M059J (cell line): ENCODE measurements at places on chromosomes 6 and 20. TPM values are rescaled to one million over a fixed set of nuclear protein-coding genes. Genes with fewer than 3 reads are reported as not detected.

Gene CRIP3
- not detected in 2 replicates for total RNA-seq

DNA sequence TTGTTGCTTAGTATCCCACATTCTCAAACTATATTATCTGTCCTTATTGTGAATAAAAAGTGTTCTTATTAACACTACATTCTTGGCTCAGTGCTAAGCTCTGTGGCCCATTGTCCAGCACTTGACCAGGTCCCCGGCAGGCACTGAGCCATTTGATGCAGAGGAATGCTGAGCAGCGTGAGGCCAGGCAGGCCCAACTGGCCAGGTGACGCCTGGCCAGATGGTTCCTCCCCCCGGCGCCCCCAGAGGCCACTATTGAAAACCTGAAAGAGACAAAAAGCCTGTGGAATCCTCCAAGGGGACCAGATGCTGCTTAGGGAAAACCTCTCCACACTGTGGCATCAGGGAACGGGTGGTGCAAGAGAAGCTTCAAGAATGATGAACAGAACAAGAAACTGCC, 597.5 kb upstream of the JAG1 start:
- DNase-seq = no peak

DNA sequence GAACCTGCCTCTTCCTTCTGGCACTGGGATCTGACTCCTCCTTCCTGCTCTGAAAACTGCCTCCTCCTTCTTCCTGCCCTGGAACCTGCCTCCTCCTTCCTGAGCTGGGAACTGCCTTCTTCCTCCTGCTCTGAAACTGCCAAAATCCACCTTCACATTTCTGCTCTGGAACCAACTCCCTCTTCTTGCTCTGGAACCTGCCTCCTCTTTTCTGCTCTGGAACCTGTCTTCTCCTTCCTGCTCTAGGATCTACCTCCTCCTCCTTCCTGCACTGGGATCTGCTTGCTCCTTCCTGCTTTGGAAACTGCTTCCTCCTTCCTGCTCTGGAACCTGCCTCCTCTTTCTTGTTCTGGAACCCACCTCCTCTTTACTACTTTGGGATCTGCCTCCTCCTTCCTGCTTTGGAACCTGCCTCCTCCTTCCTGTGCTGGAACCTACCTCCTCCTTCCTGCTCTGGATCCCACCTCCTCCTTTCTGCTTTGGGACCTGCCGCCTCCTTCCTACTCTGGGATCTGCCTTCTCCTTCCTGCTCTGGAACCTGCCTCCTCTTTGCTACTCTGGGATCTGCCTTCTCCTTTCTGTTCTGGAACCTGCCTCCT, 315.5 kb downstream of the PRL start:
- DNase-seq = no peak

- DNase-seq = no peak
Measured at GRCh38 chr6:132719736-132720448, 6.0 kb upstream of the VNN1 start.

Gene TINAG
- not detected in 2 replicates for total RNA-seq
